ENCODE measurements at places on chromosomes 3 and 15.

DNA sequence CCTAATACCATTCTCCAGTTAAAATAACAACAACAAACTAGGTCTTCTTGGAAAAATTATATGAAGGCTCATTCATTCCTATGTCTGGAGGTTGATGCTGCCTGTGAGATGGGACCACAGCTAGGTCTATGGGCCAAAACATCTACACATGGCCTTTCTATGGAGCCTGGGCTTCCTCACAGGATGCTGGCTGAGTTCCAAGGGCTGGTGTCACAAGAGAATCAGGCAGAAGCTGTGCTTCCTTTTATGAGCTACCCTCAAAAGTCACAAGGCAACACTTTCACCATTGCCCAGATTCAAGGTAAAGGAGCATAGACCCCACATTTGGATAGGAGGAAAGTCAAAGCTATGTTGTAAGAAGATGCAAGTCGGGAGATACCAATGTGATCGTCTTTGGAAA, 4.6 kb upstream of the RTP2 start:
- no peaks in the 10 kb centered on the region for H3K4me1 ChIP-seq
- no peak overlapping the region for H3K27ac ChIP-seq
- H3K27me3 ChIP-seq: no peaks in the 10 kb centered on the region
- H3K4me3 ChIP-seq: no peak overlapping the region

- no peaks in the 10 kb centered on the region for H3K27me3 ChIP-seq
- H3K4me3 ChIP-seq: no peak overlapping the region
- no peaks in the 10 kb centered on the region for H3K36me3 ChIP-seq
- H3K4me1 ChIP-seq: no peaks in the 10 kb centered on the region
- no peak overlapping the region for H3K27ac ChIP-seq
- no peak for DNase-seq
Measured at GRCh38 chr3:5699313-5699712, 511.8 kb downstream of the EDEM1 start.

DNA sequence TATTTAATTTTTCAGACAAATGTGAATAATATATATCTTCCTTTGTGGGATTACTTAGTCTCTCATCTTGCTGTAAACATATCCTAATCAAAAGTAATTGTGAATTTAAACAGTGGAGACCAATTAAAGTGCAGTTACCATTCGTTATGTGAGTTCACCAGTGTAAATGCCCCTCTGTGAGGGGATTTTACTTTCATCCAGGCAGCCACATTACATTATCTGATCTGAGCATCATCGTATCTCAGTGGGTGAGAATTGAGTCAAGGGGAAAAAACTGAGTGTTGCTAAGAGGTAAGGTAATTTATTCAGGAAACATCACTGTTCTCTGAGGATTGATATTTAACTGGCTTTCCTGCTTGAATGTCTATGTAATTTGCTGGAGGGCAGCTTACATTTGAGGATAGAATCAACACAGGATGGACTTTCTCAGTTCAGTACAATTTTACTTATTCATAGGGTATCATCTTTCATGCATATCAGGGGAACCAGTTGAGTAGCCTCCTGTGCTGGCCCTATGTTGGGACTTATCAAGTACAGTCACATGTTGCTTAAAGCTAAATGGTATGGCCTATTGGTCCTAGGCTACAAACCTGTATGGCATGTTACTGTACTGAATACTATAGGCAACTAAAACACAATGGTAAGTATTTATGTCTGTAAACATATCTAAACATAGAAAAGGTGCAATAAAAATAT, 219.7 kb downstream of the CD47 start:
- H3K27me3 ChIP-seq: no peaks in the 10 kb centered on the region
- H3K4me1 ChIP-seq: no peaks in the 10 kb centered on the region
- H3K4me3 ChIP-seq: no peak overlapping the region
- no peak overlapping the region for H3K27ac ChIP-seq
- DNase-seq: no peak

DNA sequence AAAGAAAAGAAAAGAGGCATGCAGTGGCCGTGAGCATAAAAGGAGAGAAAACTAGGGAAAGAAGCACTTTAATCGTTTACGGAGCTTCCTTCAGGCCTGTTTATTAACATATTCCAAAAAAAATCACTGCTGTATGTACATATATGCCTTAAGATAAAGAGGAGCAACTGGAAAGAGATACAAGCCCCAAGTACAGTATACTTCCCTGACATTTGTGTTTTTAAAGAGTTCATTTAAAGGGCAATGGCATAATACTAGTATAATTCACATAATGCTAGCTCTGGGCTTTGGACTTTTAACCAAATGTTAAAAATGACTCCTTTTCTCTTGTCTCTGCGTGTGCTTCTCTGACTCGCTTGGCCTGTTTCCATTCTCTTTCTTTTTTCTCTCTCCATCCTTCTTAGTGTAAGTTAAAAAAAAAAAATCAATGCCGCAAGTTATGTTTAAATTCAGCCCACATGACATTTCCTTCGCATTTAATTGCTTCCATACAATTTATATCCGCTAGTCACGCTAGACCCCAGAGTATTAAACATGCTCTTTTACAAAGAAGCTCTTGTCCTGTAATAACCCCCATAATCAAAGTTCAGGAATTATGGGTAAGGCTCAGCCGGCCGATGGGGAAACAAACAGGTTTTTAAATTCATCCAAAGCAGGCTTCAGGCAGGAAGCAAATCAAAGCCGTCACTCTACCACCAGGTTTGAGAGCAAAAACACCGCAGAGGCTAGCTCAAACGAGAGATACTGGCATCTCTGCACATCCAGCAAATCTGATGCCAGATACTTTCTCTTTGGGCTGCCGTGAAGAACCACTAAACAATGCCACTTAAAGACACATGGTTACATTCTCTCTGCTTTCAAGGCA, 19.4 kb downstream of the WWTR1 start:
- no peaks in the 10 kb centered on the region for H3K27me3 ChIP-seq
- H3K27ac ChIP-seq: no peak overlapping the region
- DNase-seq: no peak
- H3K36me3 ChIP-seq: no peaks in the 10 kb centered on the region
- no peaks in the 10 kb centered on the region for H3K4me1 ChIP-seq

DNA sequence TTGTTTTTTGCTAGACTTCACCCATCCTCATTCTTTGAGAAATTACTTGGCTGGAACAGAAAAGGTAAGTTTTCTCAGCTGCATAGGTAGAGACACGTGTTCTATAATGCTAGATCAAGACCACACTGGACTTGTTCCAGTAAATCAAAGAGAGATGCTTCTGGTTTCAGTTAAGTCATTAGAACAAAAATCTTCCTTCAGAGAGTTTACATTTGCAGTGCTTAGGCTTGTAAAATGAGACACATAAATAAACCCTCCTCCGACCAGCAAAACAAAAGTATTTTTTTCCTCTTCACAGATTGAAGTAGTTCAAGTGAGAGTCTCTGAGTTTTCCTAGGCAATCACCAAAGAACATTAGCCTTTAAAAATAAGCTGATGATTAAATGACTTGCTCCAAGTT, 87.3 kb upstream of the PROK2 start:
- H3K27me3 ChIP-seq: no peaks in the 10 kb centered on the region
- no peaks in the 10 kb centered on the region for H3K36me3 ChIP-seq
- no peak overlapping the region for H3K27ac ChIP-seq
- DNase-seq: no peak
- H3K4me3 ChIP-seq: no peak overlapping the region
- H3K4me1 ChIP-seq: peaks cover 12% of the 10 kb centered on the region

DNA sequence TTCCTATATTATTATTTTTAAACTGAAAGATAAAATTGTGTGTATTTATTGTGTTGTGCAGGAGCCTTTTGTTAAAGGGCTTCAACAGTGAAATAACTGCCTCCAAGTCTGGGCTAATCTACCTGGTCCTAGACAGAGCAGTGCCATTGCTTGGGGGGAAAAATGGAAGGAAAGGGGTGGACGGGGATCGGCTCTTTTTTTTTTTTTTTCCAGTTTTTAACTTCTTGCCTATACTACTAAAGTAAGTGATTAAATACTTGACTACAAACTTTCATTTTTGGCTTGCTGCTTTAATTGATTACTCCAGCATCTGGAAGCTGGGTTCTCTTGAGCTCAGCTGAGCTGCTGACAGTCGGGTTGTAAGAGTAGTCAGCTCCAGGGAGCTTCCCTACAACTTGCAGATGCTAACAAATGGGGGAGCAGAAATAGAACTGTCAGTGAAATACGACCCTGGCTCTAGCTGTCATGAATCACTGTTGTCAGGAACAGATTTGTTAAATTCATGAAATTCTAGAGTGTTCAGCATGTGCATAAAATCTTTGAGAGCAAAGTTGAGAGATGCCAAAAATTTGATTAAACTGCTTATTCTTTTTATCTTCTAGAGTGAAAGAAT, 276.7 kb downstream of the ROBO1 start:
- H3K4me3 ChIP-seq: no peak overlapping the region
- no peaks in the 10 kb centered on the region for H3K36me3 ChIP-seq

GRCh38 chr3:34152656-34153055, 354.2 kb downstream of the PDCD6IP start:
- no peaks in the 10 kb centered on the region for H3K4me1 ChIP-seq
- H3K27ac ChIP-seq: no peak overlapping the region
- no peak for DNase-seq

DNA sequence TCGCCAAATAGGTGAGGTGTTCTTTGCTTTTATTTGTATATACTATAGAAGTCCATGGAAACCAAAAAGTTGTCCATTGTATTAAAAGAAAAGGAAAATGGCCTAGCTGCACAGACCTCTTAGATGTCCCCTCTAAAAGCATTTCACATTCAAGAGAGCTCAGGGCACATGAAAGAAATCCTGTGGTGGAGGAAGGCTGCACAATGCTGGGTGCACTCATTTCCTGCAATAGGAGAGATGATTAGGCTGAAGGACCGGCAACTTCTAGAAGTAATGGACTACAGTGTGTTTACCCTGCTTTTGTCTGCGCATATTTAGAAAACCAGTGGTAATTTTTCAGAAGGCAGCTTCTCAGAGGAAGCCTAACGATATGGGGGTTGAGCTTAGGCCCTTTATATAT, 25.4 kb downstream of the PPM1L start:
- H3K4me1 ChIP-seq: no peaks in the 10 kb centered on the region
- no peak overlapping the region for H3K4me3 ChIP-seq
- H3K36me3 ChIP-seq: no peaks in the 10 kb centered on the region
- no peak overlapping the region for H3K27ac ChIP-seq

DNA sequence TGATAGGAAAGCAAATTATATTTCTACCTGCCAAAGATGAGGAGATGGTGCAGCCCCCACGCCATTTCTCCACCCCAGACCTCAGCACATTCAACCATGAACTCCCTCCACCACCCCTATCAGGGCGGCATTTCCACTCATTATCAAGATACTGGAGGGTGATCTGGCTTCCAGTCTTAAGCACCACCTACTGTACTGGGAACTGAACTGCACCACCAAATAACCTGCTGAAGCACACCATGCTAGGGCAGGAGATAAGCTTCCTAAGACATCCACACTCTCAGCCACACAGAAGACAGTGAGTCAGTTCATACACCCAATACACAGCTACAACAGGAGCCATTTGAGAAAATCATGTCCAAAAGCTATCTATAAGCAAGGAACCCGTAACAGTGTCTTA, 98.8 kb downstream of the FGF7 start:
- H3K36me3 ChIP-seq: no peaks in the 10 kb centered on the region
- no peak for DNase-seq
- H3K4me3 ChIP-seq: no peak overlapping the region
- no peaks in the 10 kb centered on the region for H3K27me3 ChIP-seq

GRCh38 chr15:74053517-74053916, 28.8 kb downstream of the GOLGA6A start:
- H3K4me3 ChIP-seq: no peak overlapping the region
- H3K4me1 ChIP-seq: peaks cover 6% of the 10 kb centered on the region
- no peak for DNase-seq
- H3K36me3 ChIP-seq: no peaks in the 10 kb centered on the region
- H3K27me3 ChIP-seq: no peaks in the 10 kb centered on the region

DNA sequence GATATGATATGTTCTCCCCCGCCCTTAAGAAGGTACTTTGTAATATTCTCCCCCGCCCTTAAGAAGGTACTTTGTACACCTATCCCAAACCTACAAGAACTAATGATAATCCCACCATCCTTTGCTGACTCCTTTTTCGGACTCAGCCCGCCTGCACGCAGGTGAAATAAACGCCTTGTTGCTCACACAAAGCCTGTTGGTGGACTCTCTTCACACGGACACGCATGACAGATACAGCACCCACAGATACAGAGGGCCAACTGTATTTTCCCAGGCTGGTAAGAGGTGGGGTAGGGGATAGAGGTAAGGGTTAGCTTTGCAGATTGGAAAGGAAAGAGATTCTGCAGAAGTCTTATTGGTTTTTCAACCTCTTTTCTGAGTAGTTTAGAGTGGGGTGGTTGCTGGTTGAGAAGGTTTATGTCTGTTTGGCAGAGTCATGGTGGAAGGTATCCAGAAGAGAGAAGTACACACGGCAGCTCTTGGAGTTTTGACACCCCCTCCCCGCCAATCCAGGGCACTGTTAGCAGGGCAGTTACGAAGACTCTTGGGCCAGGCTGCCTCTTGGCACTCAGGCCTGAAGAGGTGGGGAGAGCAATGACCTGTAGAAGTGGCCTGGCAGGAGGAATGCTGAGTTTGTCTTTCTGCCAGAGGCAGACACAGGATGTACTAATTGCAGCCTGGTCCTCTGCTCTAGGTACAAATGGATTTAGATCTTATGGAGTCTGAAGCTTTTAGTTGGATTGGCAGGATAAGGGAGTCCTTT, 36.0 kb upstream of the IDH2 start:
- no peaks in the 10 kb centered on the region for H3K36me3 ChIP-seq
- H3K27me3 ChIP-seq: no peaks in the 10 kb centered on the region
- no peak overlapping the region for H3K4me3 ChIP-seq
- H3K27ac ChIP-seq: no peak overlapping the region

GRCh38 chr3:27040674-27041073, 328.5 kb downstream of the NEK10 start:
- H3K36me3 ChIP-seq: no peaks in the 10 kb centered on the region
- H3K27me3 ChIP-seq: no peaks in the 10 kb centered on the region
- DNase-seq: no peak
- no peak overlapping the region for H3K4me3 ChIP-seq

- H3K27me3 ChIP-seq: no peaks in the 10 kb centered on the region
- peak overlapping the region; percentile 89 for H3K4me3 ChIP-seq
- no peaks in the 10 kb centered on the region for H3K36me3 ChIP-seq
- H3K4me1 ChIP-seq: peaks cover 29% of the 10 kb centered on the region
Measured at GRCh38 chr3:11642431-11643191, 1.1 kb downstream of the VGLL4 start.
